ENCODE measurements at places on chromosomes 13 and 19.
A peak's percentile ranks its signal among the peaks of the same experiment; 100 is the strongest.

GRCh38 chr19:10209315-10209714, 14.6 kb upstream of the DNMT1 start:
- ATAC-seq = 0 out of 3 replicates have a peak, but pooled peaks have one; percentile 29

GRCh38 chr19:45922281-45922680, 7.7 kb upstream of the NANOS2 start:
- ATAC-seq = 0 out of 3 replicates have a peak, but pooled peaks have one; percentile 40

DNA sequence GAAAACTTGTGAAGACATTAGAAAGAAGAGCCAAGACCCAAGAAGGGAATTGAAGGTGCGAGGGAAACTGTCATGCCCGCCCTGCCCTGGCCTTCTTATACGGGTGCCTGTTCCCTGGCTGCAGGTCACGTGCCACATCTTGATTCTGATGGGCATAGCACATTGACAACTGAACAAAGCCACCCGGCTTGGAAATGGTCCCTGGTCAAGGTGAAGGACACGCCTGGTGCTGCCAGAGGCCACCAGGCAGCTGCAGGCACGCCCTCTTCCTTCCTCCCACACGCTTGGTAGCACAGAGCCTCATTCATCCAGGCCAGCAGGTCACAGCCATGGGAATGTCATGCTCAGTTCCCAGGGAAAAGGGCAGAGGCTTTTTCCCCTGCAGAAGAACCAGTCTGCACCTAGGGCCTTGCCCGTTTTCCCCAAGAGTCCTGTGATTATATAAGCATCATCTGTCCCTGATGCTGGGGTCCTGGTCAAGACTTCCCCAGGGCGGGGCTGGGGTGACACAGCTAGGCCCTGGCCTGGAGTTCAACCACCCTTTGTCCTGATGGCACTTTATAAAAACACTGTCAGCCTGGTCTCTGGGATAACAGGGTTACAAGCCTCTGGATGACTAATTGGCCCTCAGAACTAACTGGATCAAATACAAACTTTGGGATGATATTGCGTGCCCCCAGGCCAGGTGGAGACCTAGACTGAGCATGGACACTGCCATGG, 56.0 kb downstream of the CDADC1 start:
- no peak for ATAC-seq

DNA sequence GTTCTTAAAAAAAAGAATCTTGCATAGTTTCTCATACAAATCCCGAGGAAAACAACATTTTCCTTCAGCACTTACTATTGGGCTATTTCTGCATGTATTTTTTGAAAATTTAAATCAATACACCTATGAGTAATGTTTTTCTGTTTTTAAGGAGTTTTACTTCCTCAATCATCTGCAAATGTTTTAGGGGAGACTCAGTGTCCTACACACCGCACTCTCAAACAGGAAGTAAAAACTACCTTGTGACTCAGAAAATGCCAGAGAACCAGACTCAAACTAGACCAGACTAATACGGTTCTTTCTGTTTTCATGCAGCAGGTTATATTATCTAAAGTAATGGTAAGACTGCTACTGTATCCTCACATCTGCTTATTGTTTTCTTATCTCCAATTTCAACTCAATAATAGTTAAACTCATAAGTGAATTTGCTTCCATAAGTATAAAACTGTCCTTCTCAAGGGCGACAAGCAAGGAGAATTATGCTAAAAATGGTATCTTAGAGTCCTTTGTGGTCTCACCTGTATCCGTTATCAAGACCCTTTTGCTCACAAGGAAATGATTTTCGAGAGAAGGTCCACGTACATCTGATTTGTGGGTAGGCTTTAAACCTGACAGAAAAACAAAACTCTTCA, 52.5 kb downstream of the FLT3 start:
- no peak for ATAC-seq

- ATAC-seq = no peak
Measured at GRCh38 chr19:14517446-14517839, 754 bp downstream of the DNAJB1 start.

DNA sequence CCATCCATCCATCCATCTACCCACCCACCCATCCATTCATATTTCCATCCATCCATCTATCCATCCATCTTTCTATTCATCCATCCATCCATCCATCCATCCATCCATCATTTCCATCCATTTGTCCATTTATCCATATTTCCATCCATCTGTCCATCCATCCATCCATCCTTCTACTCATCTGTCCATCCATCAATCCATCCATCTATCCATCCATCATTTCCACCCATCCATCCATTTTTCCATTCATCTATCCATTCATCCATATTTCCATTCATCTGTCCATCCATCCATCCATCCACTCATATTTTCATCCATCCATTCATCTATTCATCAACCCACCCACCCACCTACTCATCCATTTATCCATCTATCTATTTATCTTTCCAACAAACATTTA, 229.6 kb downstream of the TEX29 start:
- ATAC-seq = no peak

GRCh38 chr19:30391554-30392551, 19.7 kb downstream of the ZNF536 start:
- no peak for ATAC-seq

DNA sequence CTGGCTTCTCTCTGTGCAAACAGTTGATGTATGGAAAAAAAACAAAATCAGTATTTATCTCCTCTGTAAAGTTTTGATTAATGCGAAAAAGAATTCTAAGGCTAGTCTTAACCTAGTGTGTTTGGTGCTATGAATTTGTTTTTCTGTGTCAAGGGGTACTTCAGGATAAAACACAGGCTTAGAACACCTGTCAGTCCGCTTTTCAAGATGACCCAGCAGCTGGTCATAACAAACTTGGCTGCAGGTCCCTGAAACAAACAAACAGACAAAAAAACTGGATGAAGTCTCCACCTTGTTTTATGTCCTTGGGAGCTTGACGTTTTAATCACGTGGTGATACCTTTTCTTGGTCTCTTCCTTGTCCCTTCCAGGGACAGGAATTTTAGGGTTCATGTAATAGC, 689.3 kb downstream of the UQCRFS1 start:
- ATAC-seq = no peak

GRCh38 chr13:73891805-73892204, 242.4 kb downstream of the KLF12 start:
- ATAC-seq = no peak

Measured in SK-N-SH treated with all-trans-retinoic acid at 6 μM for 48 hours (cell line).